Airway epithelial cell (primary cell): ENCODE measurements at places on chromosomes 11 and 22. TPM values are rescaled to one million over a fixed set of nuclear protein-coding genes. Genes with fewer than 3 reads are reported as not detected.

TMPRSS5 gene
- not detected in 2 replicates for total RNA-seq

SLC37A2 gene
- 22.3 and 26.1 TPM in 2 replicates for total RNA-seq

CD248 gene
- 1.6 and 2.0 TPM in 2 replicates for total RNA-seq

PNPLA3 gene
- total RNA-seq = 8.7 and 11.0 TPM in 2 replicates

CCDC73 gene
- total RNA-seq = 0.19 TPM in 1 of 2 replicates, not detected in the other

CCDC188 gene
- total RNA-seq = not detected in 2 replicates

SAA2 gene
- 4.7 and 11.7 TPM in 2 replicates for total RNA-seq

PHOX2A gene
- total RNA-seq = not detected in 2 replicates

POU2AF3 gene
- 0.28 TPM in 1 of 2 replicates, not detected in the other for total RNA-seq

GLB1L2 gene
- 2.9 and 4.0 TPM in 2 replicates for total RNA-seq

KCNA4 gene
- total RNA-seq = not detected in 2 replicates

TEAD1 gene
- total RNA-seq = 20.3 and 37.2 TPM in 2 replicates

NNMT gene
- total RNA-seq = 3.7 and 5.4 TPM in 2 replicates

GPR83 gene
- total RNA-seq = 0.07 TPM in 1 of 2 replicates, not detected in the other

LRP5 gene
- 23.4 and 26.9 TPM in 2 replicates for total RNA-seq

CATSPERZ gene
- total RNA-seq = 0.63 TPM in 1 of 2 replicates, not detected in the other

CCDC87 gene
- 0.14 and 0.23 TPM in 2 replicates for total RNA-seq

DAGLA gene
- total RNA-seq = 0.09 and 0.56 TPM in 2 replicates

PLXNB2 gene
- 184 and 221 TPM in 2 replicates for total RNA-seq

CELSR1 gene
- total RNA-seq = 87.2 and 108 TPM in 2 replicates

IGSF9B gene
- total RNA-seq = 0.92 and 1.1 TPM in 2 replicates

OLFML1 gene
- not detected in 2 replicates for total RNA-seq

SPI1 gene
- total RNA-seq = not detected in 2 replicates

GGT1 gene
- 0.56 and 1.9 TPM in 2 replicates for total RNA-seq

RTCB gene
- 81.7 and 89.5 TPM in 2 replicates for total RNA-seq

MRGPRE gene
- not detected in 2 replicates for total RNA-seq

MYRF gene
- total RNA-seq = 0.28 and 1.6 TPM in 2 replicates

HMOX1 gene
- total RNA-seq = 1.0 and 1.4 TPM in 2 replicates

KRTAP5-8 gene
- not detected in 2 replicates for total RNA-seq

C11orf65 gene
- 1.4 and 2.1 TPM in 2 replicates for total RNA-seq

MS4A15 gene
- not detected in 2 replicates for total RNA-seq

ZP1 gene
- total RNA-seq = not detected in 2 replicates

SLC25A18 gene
- 0.51 TPM in 1 of 2 replicates, not detected in the other for total RNA-seq

AIFM3 gene
- total RNA-seq = 0.56 and 0.85 TPM in 2 replicates

NRIP3 gene
- total RNA-seq = 1.8 and 2.5 TPM in 2 replicates

MS4A3 gene
- not detected in 2 replicates for total RNA-seq

OR8D1 gene
- not detected in 2 replicates for total RNA-seq

SCUBE1 gene
- total RNA-seq = not detected in 2 replicates
